Mucosa of descending colon (tissue), 3 donors: ENCODE measurements at places on chromosomes 2 and 18.

- DNase-seq = no peak
Measured at GRCh38 chr2:183604065-183604464, 479.8 kb downstream of the NUP35 start.

- no peak for DNase-seq
Measured at GRCh38 chr2:149617476-149617875, 29.9 kb upstream of the MMADHC start.

GRCh38 chr2:28408764-28409599, 16.3 kb downstream of the FOSL2 start:
- DNase-seq = peak; percentile 83

DNA sequence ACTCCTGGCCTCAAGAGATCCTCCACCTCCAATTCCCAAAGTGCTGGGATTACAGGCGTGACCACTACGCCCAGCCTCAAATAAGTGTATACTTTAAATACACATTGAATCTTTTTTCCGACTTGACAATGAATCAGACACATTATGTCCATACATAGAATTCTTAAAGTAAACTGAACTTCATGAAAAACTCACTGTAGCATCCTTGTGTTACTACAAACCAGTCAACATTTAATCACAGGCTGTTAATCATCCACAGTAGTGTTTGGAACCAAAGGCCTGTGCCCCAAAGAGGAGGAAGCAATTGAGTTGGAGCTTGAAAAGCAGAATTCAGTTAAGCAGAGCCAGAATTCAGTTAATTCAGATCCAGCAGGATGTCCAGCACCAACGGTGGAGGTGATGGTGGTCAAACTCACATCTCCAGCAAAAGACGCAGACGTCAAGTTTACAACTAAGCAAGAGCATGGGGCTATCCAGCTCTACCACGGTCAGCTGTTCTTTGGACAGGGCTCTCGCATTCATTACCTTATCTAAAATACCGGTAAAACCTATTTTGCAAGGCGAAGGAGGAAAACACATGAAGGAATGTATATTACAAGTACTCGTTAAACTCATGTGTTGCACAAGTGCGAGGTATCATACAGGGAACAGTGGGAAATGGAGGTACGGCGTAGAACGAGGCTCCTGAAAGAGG, 1.2 kb downstream of the SLC39A6 start:
- DNase-seq = no peak

- no peak for DNase-seq
Measured at GRCh38 chr2:80473796-80474195, 169.2 kb upstream of the LRRTM1 start.
